Activated CD8-positive, alpha-beta memory T cell treated with anti-CD3 and anti-CD28 coated beads for 48 hours (primary cell): ENCODE measurements at places on chromosomes 5 and 9.

DNA sequence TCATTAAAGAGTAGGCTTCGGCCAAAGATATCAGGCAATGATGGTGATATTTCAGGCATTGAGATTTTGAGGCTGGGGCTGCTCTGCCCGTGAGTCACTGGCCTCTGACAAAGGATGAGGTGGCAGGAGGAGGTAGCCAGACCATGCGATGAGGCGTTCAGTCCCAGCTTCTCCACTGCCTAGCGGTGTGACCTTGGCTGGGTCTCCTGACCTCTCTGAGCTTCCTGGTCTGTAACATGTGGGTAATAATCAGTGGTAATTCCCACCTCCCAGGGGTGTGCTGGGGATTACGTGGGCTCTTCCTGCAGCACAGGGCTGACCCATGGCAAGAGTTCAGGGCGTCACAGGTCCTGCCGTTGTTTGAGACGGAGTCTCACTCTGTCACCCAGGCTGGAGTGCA is 73.2 kb upstream of the RAPGEF1 start:
- no peak for DNase-seq

- DNase-seq, result no peak
Observed at GRCh38 chr5:167897371-167897770, 394.1 kb upstream of the WWC1 start.

- DNase-seq, result no peak
Observed at GRCh38 chr5:157359356-157360055, 93.6 kb downstream of the CYFIP2 start.

GRCh38 chr9:5629312-5630080 is 589 bp downstream of the RIC1 start:
- no peak for DNase-seq

- no peak for DNase-seq
Observed at GRCh38 chr5:122156724-122157325, 27.5 kb downstream of the ZNF474 start.

GRCh38 chr9:119218293-119218692 is 150.9 kb downstream of the BRINP1 start:
- DNase-seq, result no peak

DNA sequence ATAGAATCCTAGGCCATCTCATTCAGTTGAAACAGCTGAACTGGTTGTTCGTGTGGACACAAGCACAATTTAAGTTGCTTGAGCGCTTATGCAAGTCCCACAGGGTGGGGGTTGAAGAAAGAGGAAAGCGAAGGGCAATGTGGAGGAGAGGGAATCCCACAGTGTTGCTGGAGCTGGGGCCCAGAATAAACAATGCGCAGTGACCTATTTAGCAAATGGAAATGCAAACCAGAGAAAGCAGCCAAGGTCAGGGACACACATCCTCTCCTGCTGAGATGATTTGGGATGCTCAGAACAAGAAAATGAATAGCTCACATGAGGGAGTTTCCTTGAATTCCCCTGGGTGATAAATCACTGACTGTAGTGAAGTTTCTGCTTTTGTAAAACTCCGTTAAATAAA is 838.3 kb downstream of the TLE4 start:
- no peak for DNase-seq

- DNase-seq, result no peak
Observed at GRCh38 chr5:145446412-145446811, 388.7 kb downstream of the PRELID2 start.

GRCh38 chr9:130239363-130239695 is 26.2 kb upstream of the HMCN2 start:
- DNase-seq, result no peak

- no peak for DNase-seq
Observed at GRCh38 chr9:93086447-93087224, 9.4 kb upstream of the CARD19 start.

- no peak for DNase-seq
Observed at GRCh38 chr5:55597014-55597981, 62.5 kb upstream of the PLPP1 start.
